Skeletal muscle tissue (tissue), 5 donors: ENCODE measurements at places on chromosomes 1 and 21. TPM values are rescaled to one million over a fixed set of nuclear protein-coding genes. Genes with fewer than 3 reads are reported as not detected.

FCRL5 gene
- not detected for total RNA-seq

HSD3B2 gene
- not detected for total RNA-seq

FAAP20 gene
- total RNA-seq = 13.0 TPM

NID1 gene
- 107 TPM for total RNA-seq

MIS18A gene
- 5.7 TPM for total RNA-seq

FAM76A gene
- 21.9 TPM for total RNA-seq

PADI1 gene
- total RNA-seq = not detected

NFIA gene
- total RNA-seq = 31.3 TPM

RHBDL2 gene
- total RNA-seq = 0.52 TPM

CRYAA gene
- total RNA-seq = not detected
